ENCODE measurements at places on chromosomes 12 and 14.

GRCh38 chr12:13229504-13229903, 33.0 kb downstream of the EMP1 start:
- no peak for DNase-seq

DNA sequence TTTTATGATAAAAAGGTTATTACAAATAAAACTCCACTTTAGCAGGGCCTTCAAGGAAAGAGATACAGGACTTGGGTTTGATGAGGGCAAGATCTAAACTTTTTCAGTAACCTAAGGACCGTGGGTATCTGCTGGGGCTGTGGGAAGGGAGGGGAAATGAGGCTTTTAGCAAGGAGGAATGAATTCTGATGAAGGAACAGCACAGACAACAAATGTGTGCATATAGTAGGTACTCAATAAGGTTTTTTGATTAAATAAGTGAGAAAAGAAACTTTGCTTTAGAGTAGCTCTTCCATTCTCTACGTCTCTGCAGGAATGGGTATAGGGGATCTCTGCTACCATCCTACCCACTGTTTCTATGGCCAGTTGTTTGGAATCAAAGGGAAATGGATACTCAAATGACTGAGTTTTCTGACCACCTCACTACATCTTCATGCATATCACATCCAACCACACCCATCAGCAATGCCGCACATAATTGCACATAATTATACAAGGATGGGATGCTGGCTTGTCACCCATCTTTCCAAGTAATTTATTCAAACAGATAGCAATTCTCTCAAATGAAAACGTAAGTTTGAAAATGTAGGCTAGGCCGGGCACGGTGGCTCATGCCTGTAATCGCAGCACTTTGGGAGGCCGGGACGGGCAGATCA, 59.5 kb upstream of the GTF2A1 start:
- DNase-seq, result no peak

- DNase-seq, result peak; percentile 67
These were observed 30.6 kb upstream of the MSI1 start for GRCh38 chr12:120399531-120399930.

- no peak for DNase-seq
These were observed 50.3 kb downstream of the IFT81 start for GRCh38 chr12:110174373-110174996.

DNA sequence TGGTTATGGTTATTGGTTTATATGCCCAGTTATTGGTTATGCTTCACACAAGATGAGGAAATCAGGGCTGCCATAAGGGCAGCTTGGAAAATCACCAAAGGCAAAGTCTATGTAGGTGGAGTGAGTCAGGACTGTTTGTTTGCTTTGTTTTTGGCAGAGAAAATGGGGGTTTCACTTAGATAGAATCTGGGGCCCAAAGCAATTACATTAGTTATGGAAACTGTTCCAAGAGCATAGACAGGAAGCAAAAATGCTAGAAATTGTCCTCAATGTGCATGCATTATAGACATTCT, 2.2 kb downstream of the VAMP1 start:
- DNase-seq, result no peak

DNA sequence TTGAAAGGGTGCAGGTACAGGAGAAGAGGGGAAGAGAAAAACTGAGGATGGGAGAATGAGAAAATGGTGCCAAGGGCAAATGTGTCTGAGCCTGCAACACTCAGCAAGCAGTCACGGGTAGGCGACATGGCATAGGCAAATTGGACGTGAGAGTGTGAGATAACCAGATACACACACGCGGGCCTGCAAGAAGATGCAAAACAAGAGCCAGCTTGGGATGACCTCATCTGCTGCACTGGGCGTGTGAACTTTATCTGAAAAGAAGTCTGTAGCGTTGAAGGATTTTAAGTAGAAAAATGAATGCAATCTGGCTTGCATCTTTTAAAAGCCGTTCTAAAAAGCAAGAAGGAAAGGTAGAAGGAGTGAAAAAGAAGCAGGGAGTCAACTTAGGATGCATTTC, 160.4 kb downstream of the NTF3 start:
- DNase-seq, result no peak

- DNase-seq, result peak; percentile 98
These were observed 40.9 kb downstream of the PTGER2 start for GRCh38 chr14:52355016-52355431.

- no peak for DNase-seq
These were observed 52.6 kb downstream of the EIF2S3B start for GRCh38 chr12:10558301-10558700.
